ENCODE measurements at places on chromosomes 4 and X.

DNA sequence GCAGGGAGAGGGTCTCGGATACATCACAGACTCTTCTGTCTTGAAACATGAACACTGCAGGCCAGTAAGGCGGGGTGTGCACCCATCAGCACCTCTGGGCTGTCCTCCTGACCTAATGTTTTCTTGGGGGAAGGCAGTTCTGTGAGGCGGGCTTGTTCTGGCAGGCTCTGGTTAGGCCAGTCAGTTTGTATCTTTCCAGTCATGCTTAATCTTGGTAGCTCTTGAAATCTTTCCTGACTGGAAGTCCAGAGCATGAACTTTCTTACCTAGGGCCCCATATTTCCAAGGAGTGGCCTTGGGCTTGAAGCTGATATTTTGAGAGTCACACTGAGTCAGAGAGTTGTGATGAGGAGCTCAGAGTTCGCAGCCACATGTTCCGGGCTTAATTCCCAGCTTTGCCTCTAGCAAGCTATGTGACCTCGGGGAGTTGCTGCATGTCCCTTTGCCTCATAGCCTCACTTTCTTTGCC lies 54.2 kb upstream of the RASSF6 start:
- DNase-seq: no peak

DNA sequence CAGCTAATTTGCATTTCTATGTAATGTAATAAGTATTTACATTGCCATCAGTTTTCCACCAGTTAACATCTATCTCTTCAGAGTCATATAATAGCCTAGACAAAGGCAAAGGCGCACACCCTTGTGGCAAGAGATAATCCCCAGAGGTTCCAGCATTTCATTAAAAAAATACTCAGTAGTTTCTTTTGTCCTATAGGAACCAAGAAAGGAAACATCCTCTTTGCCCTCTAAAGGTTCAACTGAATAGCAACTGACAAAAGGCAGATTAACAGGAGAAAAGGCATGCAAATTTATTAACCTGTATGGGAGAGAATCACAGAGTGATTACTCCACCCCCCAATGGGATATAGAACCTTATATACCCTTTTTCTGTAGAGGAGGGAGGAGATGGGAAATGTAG lies 48.4 kb downstream of the MAGEB17 start:
- no peak for DNase-seq

DNA sequence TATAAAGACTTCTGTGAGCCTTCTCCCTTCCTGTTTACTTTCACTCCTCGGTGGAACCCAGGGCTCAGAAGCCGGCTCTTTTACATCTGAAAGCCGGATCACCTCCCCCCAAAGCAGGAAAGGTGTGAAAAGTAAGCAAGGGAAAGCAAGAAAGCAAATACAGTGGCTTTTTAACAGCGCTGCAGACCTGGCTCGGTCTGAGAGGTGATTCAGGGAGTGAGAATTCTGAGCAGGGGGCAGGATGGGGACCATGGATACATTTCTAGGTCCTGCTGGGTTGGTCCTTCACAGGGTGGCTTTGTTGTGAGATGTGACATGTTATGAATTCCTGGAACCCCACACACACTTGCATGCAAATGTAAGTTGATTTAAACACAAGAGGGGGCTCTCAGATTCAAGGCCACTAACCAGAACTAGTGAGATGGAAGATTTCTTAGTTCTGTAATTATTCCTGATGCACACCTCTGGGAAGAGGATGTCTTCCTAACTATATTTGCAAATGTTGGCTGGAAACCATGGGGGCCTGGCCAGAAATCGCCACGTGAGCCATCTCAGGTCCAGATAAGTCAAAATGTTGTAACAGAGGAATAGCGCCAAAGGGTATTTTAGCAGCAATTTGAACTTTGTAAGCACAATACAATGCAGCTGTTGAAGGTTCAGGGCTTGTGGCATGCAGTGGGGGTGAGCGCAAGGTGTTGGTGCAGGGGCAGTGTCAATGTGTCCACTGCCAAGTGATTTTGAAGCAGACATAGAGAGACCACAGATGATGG lies 670.1 kb upstream of the LCORL start:
- no peak for DNase-seq

GRCh38 chr4:20015636-20016224 lies 236.0 kb upstream of the SLIT2 start:
- no peak for DNase-seq

DNA sequence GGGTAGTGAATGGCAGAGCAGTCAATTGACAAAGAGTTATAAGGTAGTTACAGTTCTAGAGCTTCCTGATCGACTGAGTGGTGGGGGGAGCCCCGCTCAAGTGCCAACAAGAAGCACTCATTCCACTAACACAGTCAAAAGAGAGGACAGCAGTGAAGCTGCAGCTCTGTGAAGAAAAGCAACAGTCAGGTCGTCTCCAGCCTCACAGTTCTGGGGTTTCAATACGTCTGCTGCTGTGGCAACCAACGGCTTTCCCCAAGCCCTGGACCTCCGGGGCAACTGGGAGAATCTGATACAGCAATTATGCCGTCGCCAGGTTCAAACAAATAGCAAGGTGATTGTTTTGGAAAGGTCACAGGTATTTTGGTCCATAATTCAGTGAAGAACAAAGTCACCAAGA lies 30.8 kb downstream of the GPM6B start:
- DNase-seq: no peak

DNA sequence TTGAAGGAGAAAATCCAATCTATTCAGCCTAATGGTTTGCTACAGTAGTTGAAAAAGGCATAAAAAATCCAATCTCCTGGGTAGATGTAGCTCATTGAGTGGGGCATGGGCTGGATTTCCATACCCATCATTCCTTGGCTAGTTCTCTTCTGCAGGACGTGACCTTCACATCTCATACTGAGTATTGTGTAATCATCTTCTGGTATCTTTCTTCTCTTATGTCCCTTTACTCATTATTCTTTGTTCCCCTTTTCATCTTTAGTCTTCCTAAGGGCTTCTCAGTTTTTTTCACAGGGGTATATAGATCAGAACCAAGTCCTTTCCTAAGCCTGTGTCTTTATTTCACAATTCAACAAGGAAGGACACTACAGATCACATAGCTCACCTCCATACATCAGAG lies 727.6 kb upstream of the MAGEB2 start:
- DNase-seq: no peak

DNA sequence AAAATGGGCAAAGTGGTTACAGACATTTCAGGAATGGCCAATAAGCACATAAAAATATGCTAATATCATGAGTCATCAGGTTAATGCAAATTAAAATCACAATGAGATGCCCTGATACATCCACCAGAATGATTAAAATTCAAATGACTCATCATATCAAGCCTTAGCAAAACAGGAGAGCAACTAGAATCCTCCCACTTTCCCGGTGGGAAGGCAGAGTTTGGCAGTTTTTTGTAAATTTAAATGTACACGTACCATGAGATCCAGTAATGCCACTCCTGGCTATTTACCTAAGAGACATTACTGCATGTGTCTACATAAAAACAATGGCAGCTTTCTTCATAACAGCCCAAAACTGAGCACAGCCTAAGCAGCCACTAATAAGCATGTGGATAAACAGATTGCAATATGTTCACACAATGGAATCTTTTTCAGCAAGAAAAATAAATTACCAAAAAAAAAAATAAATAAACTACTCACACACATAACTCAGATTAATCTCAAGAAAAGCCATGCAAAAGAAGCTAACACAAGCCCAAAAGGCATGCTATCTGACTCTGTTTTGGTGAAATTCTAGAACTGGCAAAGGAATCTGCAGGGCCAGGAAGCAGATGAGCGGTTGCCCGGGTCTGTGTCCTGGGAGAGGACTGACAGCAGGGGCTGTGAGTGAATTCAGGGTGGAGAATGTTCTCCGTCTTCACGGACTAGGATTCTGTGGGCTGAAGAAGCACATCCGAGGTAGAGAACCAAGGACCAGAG lies 48.8 kb downstream of the AFAP1 start:
- no peak for DNase-seq

DNA sequence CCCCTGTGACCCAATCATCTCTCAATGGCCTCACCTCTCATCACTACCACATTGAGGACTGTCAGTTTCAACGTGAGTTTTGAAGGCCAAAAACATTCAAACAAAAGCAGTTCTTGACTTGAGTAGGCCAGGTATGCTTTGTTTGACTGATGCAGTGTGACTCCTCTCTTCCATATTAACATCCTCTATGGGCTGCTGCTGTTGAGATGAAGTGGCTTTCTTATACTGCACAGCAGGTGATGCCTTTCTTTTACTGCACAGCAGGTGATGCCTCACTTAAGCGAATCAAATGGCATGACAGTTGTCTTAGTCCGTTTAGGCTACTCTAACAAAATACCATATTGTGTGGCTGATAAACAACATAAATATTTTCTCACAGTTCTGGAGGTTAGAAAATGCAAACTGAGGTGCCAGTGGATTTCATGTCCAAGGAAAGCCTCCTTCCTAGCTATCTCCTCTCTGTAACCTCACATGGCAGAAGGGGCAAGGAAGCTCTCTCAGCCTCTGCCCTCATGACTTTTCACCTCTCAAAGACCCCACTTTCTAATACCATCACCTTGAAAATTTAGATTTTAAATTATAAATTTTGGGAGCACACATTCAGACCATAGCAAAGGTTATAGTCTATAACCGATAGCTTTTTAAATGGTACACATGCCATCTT lies 2267.9 kb upstream of the AGA start:
- no peak for DNase-seq

DNA sequence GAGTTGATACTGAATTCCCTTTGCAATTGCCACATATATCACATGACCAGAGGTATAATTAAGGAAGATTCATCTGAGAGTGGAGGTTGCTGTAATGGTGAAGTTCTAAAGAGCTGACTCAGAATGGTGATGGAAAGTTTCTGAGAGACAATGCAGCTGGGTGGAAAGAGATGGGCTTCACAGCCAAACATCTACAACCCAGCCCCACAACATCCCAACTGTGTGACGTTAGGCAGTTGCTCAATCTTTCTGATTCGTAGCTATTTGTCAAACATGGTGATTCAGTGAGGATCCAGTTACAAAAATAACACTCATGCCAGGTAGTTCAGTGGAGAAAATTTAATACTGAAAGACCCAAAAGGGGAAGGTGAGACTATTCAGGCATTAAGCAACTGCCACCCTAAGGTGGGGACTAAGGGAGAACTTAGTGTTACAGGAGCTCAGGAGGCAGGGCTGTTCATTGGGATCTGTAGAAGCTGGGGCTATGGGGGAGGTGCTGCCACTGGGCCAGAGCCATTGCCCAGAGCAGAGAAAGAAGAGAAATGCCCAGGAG lies 6.9 kb upstream of the AFF1 start:
- no peak for DNase-seq
